ENCODE measurements at places on chromosomes 7 and 10. TPM values are rescaled to one million over a fixed set of nuclear protein-coding genes. Genes with fewer than 3 reads are reported as not detected.

DNA sequence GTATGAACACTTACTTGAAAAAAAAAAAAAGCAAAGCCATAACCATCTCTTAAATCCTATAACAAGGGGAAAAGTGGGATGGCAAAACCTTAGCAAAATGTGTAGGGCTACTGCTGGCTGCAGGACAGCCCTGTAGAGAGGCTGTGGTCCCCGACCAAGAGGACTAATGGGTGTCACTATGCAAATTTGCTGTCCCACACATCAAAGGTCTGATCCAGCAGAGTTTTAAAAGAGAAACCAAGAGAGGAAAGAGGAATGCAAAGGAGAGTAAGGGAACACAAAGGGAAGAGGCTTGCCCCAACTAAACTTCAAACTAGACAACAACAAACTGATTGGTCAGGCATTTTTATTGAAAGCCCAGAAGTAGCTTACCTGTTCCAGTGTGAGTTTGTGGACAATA is 3.1 kb upstream of the ZNRF2 start:
- no peak for DNase-seq

DNA sequence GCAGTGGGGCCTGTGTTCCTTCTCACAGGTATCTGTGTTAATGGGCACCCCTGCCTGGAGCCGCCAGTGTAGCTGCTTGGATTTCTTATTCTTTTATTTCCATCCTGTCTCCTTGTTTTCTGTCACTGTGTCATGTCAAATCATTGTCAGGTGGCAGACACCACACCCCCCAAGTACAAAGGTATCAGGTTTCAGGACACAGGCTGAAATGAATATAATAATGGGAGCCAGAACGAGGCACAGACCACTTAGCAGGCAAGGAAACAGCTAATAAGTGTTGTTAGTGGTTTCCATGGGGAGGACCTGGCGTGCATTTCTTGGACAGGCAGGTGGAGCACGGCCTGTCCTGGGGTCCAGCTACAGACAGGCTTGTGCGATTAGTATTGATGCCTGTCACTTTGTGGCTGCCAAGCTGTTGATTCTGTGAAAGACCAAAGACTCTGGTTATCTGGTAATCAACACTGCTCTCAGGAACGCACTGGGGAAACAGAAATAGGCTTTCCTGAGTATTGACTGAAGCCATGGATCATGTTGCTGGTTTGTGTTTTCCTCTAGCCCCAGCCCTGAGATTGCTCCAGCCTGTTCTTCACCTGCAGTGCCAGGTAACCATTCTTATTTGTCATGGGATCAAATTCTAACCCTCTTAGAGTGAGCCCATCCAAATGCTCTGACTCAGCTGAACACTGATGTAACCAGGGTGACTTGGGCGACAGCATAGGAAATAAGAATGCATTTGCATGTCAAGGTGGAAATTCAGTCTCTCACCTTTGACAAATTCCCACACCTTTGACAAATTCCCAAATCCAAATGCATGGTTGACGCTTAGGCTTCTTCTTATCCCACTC is 1002.0 kb downstream of the LRMDA start:
- peak; percentile 54 for DNase-seq

GRCh38 chr7:86931439-86931838 is 128.0 kb downstream of the ELAPOR2 start:
- DNase-seq, result no peak

- DNase-seq, result no peak
Measured at GRCh38 chr10:72016608-72017300, 52.6 kb downstream of the CHST3 start.

DNA sequence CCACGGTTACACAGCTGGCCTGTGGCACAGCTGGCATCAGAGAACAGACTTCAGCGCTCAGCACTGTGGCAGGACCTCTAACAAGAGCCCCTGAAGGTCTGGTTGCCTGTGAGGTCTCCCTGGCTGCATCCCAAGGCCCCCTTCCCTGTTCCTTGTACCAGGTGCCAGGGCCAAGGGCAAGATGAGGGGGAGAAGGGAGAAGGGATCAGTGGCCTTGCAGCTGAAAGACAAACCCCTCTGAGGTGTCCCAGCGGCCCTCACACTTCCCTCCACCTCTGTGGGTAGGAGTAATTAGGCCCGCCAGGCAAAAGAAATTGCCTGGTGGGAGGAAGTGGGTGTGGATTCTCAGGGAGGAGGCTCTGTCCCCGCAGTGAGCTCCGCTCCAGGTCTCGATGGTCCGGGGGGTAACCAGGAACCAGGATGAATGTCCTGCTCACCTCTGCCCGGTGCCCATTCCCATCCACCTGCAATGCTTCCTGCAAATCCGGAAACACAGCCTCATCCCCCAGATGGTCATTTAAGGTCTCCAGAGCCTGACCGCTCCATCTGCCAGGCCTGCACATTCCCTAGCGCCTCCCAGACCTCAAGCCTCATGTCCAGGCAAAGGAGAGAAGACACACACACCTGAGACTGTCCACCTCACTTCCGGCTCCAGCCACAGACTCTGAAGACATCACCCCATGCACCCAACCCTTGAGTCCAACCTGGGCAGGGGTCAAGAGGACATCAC is 22.7 kb downstream of the GRID2IP start:
- DNase-seq, result no peak

The ERV3-1 gene
- 1.4 TPM for polyA plus RNA-seq

GRCh38 chr7:64307254-64308015 is 6.3 kb upstream of the ZNF736 start:
- peak; percentile 66 for DNase-seq
